Right lobe of liver (tissue), 6 donors: ENCODE measurements at places on chromosomes 2 and 18. TPM values are rescaled to one million over a fixed set of nuclear protein-coding genes. Genes with fewer than 3 reads are reported as not detected.

C2orf80 gene
- not detected for total RNA-seq

DNA sequence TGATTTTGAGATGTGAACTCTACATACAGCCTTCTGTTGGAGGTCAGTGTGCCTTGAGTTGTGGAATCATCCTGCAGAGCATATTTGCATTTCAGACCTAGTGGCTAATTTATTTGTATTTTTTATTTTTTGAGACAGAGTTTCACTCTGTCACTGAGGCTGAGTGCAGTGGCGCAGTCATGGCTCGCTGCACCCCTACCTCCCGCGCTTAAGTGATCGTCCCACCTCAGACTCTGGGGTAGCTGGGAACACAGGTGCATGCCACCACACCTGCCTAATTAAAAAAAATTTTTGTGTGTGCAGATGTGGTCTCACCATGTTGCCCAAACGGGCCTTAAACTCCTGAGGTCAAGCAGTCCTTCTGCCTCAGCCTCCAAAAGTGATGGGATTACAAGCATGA is 104.4 kb downstream of the ASXL3 start:
- no peak overlapping the region for H3K4me3 ChIP-seq
- H3K27me3 ChIP-seq, result no peaks in the 10 kb centered on the region
- H3K4me1 ChIP-seq, result no peaks in the 10 kb centered on the region
- H3K36me3 ChIP-seq, result no peaks in the 10 kb centered on the region

DNAH7 gene
- 0.12 TPM for total RNA-seq

GRCh38 chr2:20099780-20100179 is 48.4 kb upstream of the LAPTM4A start:
- H3K27me3 ChIP-seq, result no peaks in the 10 kb centered on the region
- no peak for DNase-seq
- no peak overlapping the region for H3K27ac ChIP-seq
- peaks cover 7% of the 10 kb centered on the region for H3K4me1 ChIP-seq
- H3K36me3 ChIP-seq, result no peaks in the 10 kb centered on the region
- no peak overlapping the region for H3K4me3 ChIP-seq

DNA sequence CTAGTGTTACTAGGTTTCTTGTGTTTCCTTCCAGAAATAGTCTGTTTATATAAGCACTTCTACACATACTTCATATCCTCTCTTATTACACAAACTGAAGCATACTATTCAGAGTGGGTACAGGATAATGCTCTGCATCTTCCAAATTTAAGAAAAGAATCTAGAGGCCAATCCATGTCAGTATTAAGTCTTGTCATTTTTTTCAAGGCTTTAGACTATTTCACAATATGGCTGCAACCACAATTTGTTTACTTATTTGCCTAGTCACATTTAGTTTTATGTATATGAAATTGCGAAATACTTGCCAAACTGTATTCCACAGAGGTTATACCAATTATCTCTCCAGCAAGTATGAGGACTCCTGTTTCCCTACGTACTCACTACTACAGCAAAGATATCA is 27.9 kb downstream of the IWS1 start:
- DNase-seq, result no peak
- H3K36me3 ChIP-seq, result no peaks in the 10 kb centered on the region
- H3K27ac ChIP-seq, result no peak overlapping the region
- no peaks in the 10 kb centered on the region for H3K27me3 ChIP-seq
- H3K4me1 ChIP-seq, result no peaks in the 10 kb centered on the region

SLC66A2 gene
- total RNA-seq, result 61.6 TPM

DNA sequence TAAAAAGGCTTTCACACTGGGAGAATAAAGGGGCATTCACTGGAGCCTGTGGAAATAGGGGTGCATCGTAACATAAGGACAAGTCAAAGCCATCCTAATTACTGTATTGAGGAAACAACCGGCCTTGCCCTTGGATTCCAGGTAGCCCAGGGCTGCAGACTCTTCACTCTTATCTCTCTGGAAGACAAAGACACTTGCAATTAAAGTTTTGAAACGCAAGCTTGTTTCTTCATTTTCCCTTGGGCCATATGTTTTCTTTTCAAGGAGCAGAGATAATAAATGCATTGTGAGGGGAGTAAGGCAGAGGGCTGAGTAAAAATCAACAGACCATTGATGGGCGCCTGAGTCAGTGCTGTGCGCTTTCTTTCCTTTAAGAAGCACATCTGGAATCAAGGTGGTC is 11.5 kb downstream of the TNFRSF11A start:
- H3K27me3 ChIP-seq, result no peaks in the 10 kb centered on the region
- no peak overlapping the region for H3K27ac ChIP-seq
- DNase-seq, result no peak

GCG gene
- total RNA-seq, result not detected

BUB1 gene
- 0.39 TPM for total RNA-seq

FBLN7 gene
- 3.0 TPM for total RNA-seq

GRCh38 chr2:229947544-229947943 is 25.2 kb downstream of the FBXO36 start:
- H3K4me1 ChIP-seq, result no peaks in the 10 kb centered on the region
- H3K4me3 ChIP-seq, result no peak overlapping the region
- H3K36me3 ChIP-seq, result no peaks in the 10 kb centered on the region
- no peaks in the 10 kb centered on the region for H3K27me3 ChIP-seq
- no peak overlapping the region for H3K27ac ChIP-seq
- DNase-seq, result no peak

DNA sequence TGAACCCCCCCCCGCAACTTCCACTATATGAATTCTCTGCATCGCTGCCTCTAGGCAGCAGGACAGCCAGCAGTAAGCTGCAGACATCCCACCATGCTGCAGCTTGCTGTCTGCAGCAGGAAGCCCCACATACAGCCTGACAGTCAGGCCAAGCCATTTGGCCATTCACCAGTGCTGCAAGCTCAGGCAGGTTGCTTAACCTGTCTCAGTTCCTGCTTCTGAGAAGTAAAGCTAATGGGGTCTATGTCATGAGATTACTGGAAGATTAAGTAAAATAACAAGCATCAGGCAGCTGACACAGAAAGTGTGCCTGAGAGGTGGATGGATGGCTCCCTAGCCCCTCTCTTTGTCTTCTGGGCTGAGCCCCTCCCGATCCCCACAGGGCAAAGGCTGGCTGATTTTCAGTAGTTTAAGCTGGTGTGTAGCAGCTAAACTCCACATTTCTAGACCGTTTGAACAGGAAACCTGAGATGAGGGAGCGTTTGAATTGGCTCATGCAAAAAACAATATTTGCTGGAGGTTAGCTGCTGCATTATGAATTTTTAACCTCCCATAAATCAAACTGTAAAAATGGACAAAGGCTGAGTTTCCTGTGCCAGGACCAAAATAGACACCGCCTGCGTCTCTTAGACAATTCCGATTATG is 193.8 kb upstream of the ARL4C start:
- H3K27ac ChIP-seq, result peak overlapping the region; percentile 13
- no peak overlapping the region for H3K4me3 ChIP-seq
- H3K27me3 ChIP-seq, result no peaks in the 10 kb centered on the region

ALPP gene
- total RNA-seq, result not detected

DNA sequence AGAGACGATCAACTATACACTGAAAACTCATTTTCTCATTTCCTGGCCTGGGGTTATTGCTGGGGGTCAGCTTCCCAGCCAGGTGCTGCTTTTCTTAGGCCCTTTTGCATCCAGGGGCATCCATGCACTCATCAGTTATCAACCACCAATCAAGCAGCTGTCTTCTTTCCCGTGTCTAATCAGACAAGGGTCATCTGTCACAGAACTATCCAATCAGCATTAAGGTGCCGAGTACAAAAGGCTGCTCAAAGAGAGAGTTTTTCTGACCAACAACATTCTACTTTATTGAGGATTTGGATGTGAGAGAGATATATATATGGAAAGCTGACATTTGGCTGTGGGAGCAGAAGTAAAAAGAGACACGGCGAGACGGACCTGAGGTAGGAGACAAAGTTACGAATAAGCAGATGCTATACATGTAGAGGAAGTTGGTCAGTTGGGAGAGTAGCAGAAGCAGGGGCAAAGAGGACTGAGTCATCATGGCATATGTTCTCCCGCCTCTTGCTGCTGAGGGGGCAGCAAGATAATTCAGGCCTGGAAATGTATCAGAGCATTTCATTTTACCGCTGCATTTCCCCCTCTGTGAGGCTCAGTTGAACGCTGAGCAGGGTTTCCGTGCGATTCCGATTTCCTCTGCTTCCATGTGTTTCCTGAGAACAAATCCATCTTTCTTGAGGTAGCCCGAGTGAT is 129.3 kb downstream of the NUP35 start:
- no peak overlapping the region for H3K27ac ChIP-seq
- DNase-seq, result no peak
- no peaks in the 10 kb centered on the region for H3K4me1 ChIP-seq
- H3K27me3 ChIP-seq, result no peaks in the 10 kb centered on the region

- H3K27ac ChIP-seq, result no peak overlapping the region
- H3K4me1 ChIP-seq, result no peaks in the 10 kb centered on the region
- no peak overlapping the region for H3K4me3 ChIP-seq
- H3K36me3 ChIP-seq, result no peaks in the 10 kb centered on the region
- H3K27me3 ChIP-seq, result no peaks in the 10 kb centered on the region
Measured at GRCh38 chr2:100504542-100504941, 34.3 kb downstream of the NMS start.

GRCh38 chr2:8487461-8487932 is 194.4 kb upstream of the ID2 start:
- no peak overlapping the region for H3K4me3 ChIP-seq
- no peaks in the 10 kb centered on the region for H3K4me1 ChIP-seq
- no peak overlapping the region for H3K27ac ChIP-seq

DNA sequence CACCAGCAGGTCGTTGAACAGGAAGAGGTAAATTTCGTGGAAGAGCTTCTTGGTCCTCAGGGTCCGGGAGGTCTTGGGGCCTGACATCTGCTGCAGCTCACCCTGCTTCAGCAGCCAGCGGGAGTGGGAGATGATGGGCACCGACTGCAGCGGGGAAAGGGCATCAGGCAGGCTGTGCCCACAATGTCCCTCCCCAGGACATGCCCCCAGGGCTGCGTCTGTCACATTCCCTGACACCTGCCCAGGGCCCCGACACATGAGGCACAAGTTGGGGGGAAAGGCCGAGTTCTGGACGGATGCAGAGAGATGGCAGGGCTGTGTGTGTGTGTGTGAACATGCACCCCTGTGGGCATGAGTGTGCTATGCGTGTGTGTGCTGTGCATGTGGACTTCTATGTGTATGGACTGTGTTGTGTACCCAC is 13.9 kb downstream of the SNORC start:
- no peak for DNase-seq
- no peaks in the 10 kb centered on the region for H3K4me1 ChIP-seq
- H3K27me3 ChIP-seq, result no peaks in the 10 kb centered on the region
- H3K36me3 ChIP-seq, result no peaks in the 10 kb centered on the region
- no peak overlapping the region for H3K27ac ChIP-seq
- no peak overlapping the region for H3K4me3 ChIP-seq

DNA sequence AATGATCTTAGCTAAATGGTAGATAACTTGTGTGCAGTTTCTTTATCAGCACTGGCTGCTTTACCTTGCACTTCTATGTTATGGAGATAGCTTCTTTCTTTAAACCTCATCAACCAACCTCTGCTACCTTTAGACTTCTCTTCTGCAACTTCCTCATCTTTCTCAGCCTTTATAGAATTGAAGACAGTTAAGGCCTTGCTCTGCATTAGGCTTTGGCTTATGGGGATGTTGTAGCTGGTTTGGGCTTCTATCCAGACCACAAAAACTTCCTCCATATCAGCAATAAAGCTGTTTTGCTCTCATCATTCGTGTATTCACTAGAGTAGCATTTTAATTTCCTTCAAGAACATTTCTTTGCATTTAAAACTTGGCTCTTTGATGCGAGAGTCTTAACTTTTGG is 123.7 kb downstream of the PIK3C3 start:
- no peak overlapping the region for H3K4me3 ChIP-seq
- DNase-seq, result no peak
- H3K27me3 ChIP-seq, result no peaks in the 10 kb centered on the region

RAX gene
- total RNA-seq, result not detected

CLIP4 gene
- 4.2 TPM for total RNA-seq

DPYSL5 gene
- not detected for total RNA-seq

DNA sequence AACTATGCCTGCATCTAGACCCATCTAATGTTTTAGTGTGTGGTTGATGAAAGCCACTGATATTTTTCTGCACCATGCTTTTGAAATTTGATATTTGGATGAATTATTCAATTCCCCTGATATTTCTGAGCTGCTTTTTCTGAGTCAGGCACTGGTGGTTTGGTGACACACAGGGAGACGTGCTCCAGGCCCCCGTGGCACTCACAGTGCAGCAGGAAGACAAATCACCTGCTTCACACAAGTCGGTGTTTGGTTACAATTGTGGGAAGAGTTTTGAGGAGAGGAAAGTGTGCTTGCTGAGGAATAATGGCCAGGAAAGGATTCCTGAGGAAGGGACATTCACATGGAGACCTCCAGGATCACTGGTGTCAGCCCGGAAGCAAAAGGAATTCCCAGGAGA is 179.7 kb downstream of the ACKR3 start:
- no peaks in the 10 kb centered on the region for H3K36me3 ChIP-seq
- no peak overlapping the region for H3K27ac ChIP-seq
- H3K4me1 ChIP-seq, result peaks cover 11% of the 10 kb centered on the region
- H3K4me3 ChIP-seq, result no peak overlapping the region
- DNase-seq, result no peak

DNA sequence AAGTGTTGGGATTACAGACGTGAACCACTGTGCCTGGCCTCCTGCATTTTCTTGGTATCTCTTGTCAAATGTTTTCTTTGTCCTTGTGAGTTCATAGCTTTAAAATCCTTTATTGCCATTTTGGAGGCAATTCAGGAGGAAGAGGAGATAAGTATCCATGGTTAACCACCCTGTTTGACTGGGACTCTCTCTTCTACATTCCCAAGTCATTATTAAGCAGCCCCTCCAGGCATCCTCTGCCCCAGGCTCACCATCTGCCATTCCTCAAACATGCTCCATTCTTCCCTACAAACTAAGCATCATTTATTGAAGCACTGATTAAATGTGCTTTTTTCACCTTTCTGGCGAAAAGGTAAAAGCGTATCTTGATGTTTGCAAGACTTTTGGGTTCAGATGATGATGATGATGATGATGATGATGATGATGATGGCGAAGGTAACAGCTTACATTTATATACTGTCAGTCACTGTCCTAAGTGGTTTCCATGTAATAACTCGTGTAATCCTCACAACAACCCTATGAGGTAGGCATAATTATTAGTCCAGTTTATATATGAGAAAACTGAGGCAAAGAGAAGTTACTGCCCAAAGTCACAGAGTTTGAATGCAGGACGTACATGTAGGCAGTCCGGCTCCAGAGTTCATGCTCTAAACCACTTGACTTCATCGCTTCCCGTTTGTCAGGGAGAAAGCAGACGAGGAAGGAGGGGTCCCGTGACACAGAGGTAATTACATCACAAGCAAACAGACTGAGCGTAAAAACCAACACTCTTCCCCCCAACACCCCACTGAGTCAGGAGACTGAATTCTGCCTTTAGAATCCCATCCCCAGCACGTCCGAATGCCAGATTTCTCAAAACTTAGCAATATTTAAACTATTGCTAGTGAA is 69.7 kb upstream of the ACKR3 start:
- H3K4me3 ChIP-seq, result no peak overlapping the region
- H3K36me3 ChIP-seq, result no peaks in the 10 kb centered on the region
- no peaks in the 10 kb centered on the region for H3K4me1 ChIP-seq
- no peaks in the 10 kb centered on the region for H3K27me3 ChIP-seq
